Naive thymus-derived CD4-positive, alpha-beta T cell (primary cell): ENCODE measurements at places on chromosomes 2 and 18. TPM values are rescaled to one million over a fixed set of nuclear protein-coding genes. Genes with fewer than 3 reads are reported as not detected.

DNA sequence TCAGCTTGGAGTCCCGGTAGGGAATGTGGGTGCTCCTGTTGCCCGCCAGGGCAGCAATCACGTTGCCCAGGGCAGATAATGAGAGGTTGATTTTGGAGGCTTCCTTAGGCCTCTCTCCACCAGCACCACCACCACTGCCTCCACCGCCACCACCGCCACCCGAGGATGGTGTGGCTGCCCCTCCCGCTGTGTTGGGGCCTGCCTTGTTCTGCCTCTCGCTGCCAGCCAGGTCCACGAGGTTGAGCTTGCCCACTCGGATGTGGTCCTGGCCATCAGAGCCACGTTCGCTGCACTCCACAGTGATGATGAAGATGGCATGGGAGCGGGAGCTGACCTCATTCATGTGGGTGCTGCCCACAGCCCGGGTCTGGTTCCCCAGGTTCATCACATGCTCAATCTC, 1.3 kb downstream of the KIF3C start:
- H3K4me3 ChIP-seq = no peak overlapping the region
- peaks cover 5% of the 10 kb centered on the region for H3K4me1 ChIP-seq
- DNase-seq = no peak

Gene PLGLB1
- 4.0 TPM for total RNA-seq

- no peak overlapping the region for H3K4me3 ChIP-seq
- no peak overlapping the region for H3K27ac ChIP-seq
- no peaks in the 10 kb centered on the region for H3K27me3 ChIP-seq
- DNase-seq = no peak
- no peaks in the 10 kb centered on the region for H3K36me3 ChIP-seq
Measured at GRCh38 chr18:75854808-75855207, 427.3 kb upstream of the SMIM21 start.

GRCh38 chr2:120678251-120678650, 57.4 kb upstream of the GLI2 start:
- H3K4me1 ChIP-seq = peaks cover 4% of the 10 kb centered on the region
- no peak overlapping the region for H3K4me3 ChIP-seq
- DNase-seq = no peak
- H3K27ac ChIP-seq = no peak overlapping the region

Gene STON1
- total RNA-seq = 1.9 TPM

GRCh38 chr2:104758199-104758620, 95.7 kb upstream of the POU3F3 start:
- no peaks in the 10 kb centered on the region for H3K4me1 ChIP-seq
- DNase-seq = no peak
- H3K4me3 ChIP-seq = no peak overlapping the region
- no peaks in the 10 kb centered on the region for H3K36me3 ChIP-seq

DNA sequence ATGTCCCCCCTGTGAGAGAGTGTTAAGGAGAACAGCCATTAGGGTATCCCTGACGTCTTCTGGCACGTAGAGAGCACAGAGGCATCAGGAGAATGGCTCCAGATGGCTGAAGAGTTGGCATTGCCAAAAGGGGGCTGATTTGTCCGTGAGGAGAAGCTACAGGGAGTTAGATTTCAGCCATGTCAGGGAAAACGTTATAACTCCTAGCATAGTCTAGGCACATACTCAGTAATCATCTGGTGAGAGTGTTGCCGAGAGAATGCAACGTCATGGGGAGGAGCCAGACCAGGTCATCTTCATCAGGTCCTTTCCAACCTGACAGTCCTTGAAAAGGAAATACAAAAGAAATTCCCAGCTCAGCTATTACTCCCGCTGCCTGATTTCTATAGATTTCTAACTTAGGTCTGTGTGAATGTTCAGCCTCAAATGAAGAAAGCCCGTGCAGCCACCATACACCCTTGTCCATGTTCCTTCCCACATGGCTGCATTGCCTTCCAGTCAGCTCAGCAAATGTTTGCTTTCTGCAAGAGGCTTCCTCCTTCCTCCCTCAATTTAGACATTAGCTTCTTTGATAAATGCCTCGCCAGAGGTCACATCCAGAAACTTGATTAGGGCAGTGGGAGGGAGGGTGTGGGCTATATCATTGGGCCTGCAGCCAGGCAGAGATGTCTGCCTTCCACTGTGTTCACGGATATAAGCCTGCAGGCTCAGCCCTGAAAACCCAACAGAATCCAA, 93.0 kb downstream of the STPG4 start:
- no peak for DNase-seq
- H3K4me3 ChIP-seq = no peak overlapping the region
- no peaks in the 10 kb centered on the region for H3K4me1 ChIP-seq
- no peaks in the 10 kb centered on the region for H3K27me3 ChIP-seq
- H3K36me3 ChIP-seq = peaks cover 32% of the 10 kb centered on the region

GRCh38 chr2:45643543-45644542, 7.6 kb upstream of the PRKCE start:
- no peaks in the 10 kb centered on the region for H3K4me1 ChIP-seq
- peak overlapping the region; percentile 44 for H3K4me3 ChIP-seq
- no peaks in the 10 kb centered on the region for H3K27me3 ChIP-seq
- H3K27ac ChIP-seq = no peak overlapping the region

Gene RAB12
- total RNA-seq = 26.2 TPM

DNA sequence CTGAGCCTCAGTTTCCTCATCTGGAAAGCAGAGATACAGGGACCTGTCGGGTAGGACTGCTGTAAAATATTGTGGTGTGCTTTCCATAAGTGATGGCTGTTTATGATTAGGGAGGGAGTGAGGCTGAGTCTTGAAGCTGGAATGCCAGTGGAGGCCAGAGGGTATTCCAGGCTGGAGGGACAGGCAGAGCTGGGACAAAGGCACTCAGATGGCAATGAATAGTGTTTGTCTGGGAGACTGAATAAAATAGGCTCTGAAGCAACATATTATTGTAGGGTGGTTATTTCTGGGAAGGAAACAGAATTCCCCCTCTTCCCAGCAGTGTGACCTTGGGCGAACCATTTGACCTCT, 120.7 kb downstream of the INHBB start:
- no peak overlapping the region for H3K4me3 ChIP-seq
- no peak overlapping the region for H3K27ac ChIP-seq
- H3K36me3 ChIP-seq = no peaks in the 10 kb centered on the region
- no peak for DNase-seq
- no peaks in the 10 kb centered on the region for H3K27me3 ChIP-seq
- no peaks in the 10 kb centered on the region for H3K4me1 ChIP-seq

DNA sequence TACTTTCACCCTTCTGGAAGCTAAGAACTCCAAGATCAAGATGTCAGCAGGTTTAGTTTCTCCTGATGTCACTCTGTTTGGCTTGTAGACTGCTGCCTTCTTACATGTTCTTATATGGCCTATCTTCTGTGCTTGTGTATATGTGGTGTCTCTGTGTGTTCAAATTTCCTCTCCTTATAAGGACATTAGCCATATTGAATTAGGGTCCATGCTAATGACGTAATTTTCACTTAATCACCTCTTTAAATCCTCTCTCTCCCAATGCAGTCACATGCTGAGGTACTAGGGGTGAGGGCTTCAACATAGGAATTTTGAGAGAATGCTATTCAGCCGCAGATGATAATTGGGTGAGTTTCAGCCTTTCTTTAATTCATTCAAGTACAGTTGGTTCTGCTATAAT, 458.3 kb upstream of the SYT4 start:
- no peaks in the 10 kb centered on the region for H3K36me3 ChIP-seq
- H3K27me3 ChIP-seq = no peaks in the 10 kb centered on the region
- no peak for DNase-seq
- no peak overlapping the region for H3K4me3 ChIP-seq

DNA sequence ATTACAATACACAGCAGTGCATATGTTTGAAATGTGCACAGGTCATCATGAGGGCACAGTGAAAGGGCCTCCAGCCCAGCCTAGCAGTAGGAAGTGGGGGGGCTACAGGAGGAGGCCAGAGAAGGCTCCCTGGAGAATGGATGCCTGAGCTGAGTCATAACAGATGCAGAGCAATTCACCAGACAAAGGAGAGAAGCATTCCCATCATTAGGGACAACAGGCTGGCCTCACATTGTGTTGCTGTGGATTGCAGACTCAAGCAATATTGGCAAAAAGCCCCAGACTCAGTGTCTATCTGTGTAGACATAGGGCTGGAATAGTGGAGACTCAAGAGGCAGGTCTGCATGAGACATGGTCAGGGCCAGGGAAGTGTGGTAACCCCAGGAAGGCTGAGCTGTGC, 329.9 kb downstream of the DLGAP1 start:
- H3K4me3 ChIP-seq = no peak overlapping the region
- H3K36me3 ChIP-seq = no peaks in the 10 kb centered on the region
- H3K27me3 ChIP-seq = no peaks in the 10 kb centered on the region

GRCh38 chr18:53639687-53640086, 584.8 kb downstream of the MBD2 start:
- no peaks in the 10 kb centered on the region for H3K36me3 ChIP-seq
- DNase-seq = no peak
- H3K27ac ChIP-seq = no peak overlapping the region
- no peak overlapping the region for H3K4me3 ChIP-seq
- H3K4me1 ChIP-seq = no peaks in the 10 kb centered on the region

Gene TMEFF2
- total RNA-seq = not detected in 2 replicates

DNA sequence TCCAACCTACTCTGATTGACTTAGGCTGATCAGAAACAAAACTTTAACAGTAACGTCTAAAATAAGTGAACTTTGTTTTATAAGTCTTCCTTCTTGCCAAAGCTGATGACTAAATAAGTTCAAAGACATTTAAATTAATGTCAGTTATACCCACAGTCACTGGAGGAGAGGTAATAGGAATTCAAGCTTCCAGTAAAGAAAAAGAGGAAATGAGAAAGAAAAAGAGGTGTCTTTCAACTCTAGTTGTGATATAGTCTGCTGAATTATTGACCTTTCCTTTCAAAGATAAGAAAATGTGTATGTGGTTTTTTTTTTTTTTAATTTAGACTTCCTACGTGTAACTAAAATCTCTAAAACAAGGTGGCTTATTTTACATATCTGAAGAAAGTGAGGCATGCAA, 191.5 kb downstream of the SLC8A1 start:
- no peaks in the 10 kb centered on the region for H3K27me3 ChIP-seq
- H3K27ac ChIP-seq = no peak overlapping the region
- H3K4me3 ChIP-seq = no peak overlapping the region

GRCh38 chr18:12886498-12887126, 2.6 kb upstream of the PTPN2 start:
- H3K4me3 ChIP-seq = no peak overlapping the region
- no peak for DNase-seq
- H3K36me3 ChIP-seq = no peaks in the 10 kb centered on the region
- H3K27ac ChIP-seq = peak overlapping the region; percentile 33

DNA sequence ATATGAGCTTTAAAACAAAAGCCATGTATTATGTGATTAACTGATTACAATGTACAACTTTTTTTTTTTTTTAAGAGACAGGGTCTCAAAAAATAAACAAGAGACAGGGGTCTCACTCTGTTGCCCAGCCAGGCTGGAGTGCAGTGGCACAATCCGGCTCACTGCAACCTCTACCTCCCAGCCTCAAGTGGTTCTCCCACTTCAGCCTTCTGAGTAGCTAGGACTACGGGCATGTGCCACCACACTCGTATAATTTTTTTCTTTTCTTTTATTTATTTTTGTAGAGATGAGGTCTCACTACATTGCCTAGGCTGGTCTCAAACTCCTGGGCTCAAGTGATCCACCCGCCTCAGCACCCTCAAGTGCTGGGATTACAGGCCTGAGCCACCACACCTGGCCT, 103.1 kb downstream of the ATAD2B start:
- no peaks in the 10 kb centered on the region for H3K27me3 ChIP-seq
- H3K36me3 ChIP-seq = no peaks in the 10 kb centered on the region
- no peak for DNase-seq
- no peak overlapping the region for H3K4me3 ChIP-seq

DNA sequence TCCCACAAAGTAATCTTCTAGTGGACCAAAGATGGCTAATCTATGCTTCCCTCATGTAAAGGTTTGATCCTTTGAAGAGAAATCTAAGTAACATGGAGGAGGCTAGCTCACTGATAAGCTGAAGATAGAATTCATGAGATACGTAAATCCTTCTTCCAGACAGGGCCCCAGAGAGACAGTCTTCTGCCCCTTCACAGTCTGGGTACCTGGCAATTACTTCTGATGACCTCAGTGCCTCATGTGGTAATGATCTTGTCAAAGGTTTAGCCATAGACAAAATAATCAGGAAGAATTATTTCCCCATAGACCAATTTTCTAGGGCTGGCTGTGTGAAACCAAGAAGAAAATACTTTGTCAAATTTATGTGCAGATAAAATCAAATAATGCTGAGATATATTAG, 495.8 kb downstream of the METTL4 start:
- no peak for DNase-seq
- no peak overlapping the region for H3K4me3 ChIP-seq
- no peaks in the 10 kb centered on the region for H3K27me3 ChIP-seq
- H3K36me3 ChIP-seq = no peaks in the 10 kb centered on the region
- H3K27ac ChIP-seq = no peak overlapping the region

Gene IL36RN
- not detected for total RNA-seq

DNA sequence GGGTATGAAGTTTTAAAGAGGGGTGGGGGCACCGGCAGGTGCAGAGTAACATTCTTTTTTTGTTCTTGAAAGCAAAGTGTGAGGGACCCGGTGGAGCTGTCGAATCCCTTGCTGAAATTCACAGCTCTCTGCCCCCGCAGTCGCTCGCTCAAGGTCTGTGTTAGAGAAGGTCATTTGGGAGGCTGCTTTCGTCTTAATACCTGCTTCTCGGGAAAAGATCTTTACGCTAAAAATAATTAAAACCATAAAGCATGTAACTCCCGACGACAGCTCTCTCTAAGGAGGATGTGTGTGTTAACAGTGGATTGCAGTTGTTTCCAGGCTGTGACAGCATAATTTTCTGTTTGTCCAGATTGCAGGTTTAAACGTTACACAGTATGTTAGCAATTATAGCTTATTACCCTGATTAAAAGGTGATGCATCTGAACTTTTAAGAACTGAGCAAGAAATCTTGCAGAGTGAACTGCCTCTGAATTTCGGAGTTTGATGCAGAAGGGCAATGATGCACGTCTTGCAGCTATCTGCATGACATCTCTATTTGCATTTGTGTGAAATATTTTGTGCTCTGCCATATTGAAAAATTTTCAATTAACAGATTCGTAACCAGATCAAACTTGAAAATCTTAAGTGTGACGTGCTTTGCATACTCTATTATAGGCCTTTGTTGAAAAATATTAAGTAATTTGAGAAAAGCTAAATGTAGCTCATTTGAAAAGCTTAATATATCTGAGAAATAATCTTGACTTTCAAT, 954 bp downstream of the RAPGEF4 start:
- no peaks in the 10 kb centered on the region for H3K36me3 ChIP-seq
- DNase-seq = no peak
- no peaks in the 10 kb centered on the region for H3K27me3 ChIP-seq
- H3K4me3 ChIP-seq = no peak overlapping the region
- no peaks in the 10 kb centered on the region for H3K4me1 ChIP-seq

DNA sequence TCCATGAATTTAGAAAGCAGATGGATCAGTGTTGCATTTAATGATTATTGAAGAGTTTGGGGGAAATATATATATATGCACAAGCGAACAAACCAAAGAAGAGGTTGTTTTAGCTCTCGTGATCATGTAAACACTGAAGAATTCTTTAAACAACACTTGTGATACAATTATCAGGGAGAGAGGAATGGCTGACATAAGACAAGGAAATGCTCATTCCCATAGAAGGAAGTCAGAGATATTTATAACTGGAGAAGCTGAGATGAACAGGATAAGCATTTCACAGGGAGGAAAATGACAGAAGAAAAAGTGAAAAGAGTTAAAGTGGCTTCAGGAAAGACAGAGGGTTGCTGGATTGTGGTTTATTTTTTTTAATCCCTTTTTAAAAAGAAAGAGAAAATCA, 10.6 kb upstream of the COL6A3 start:
- H3K36me3 ChIP-seq = no peaks in the 10 kb centered on the region
- DNase-seq = no peak
- H3K27ac ChIP-seq = no peak overlapping the region

Gene REG3G
- not detected for total RNA-seq

GRCh38 chr2:172200495-172201085, 97.9 kb upstream of the DLX2 start:
- no peak overlapping the region for H3K4me3 ChIP-seq
- no peaks in the 10 kb centered on the region for H3K4me1 ChIP-seq
- no peak for DNase-seq
